CD4-positive, alpha-beta T cell treated with Interleukin-1 beta for 1 hour (primary cell): ENCODE measurements at places on chromosomes 11 and 22.

- no peak for DNase-seq
These were observed 21.4 kb upstream of the PACSIN2 start for GRCh38 chr22:43036282-43036829.

GRCh38 chr11:117572671-117573070 is 224.3 kb downstream of the DSCAML1 start:
- DNase-seq = no peak

GRCh38 chr22:20420157-20420842 is 17.3 kb downstream of the SCARF2 start:
- DNase-seq = no peak

DNA sequence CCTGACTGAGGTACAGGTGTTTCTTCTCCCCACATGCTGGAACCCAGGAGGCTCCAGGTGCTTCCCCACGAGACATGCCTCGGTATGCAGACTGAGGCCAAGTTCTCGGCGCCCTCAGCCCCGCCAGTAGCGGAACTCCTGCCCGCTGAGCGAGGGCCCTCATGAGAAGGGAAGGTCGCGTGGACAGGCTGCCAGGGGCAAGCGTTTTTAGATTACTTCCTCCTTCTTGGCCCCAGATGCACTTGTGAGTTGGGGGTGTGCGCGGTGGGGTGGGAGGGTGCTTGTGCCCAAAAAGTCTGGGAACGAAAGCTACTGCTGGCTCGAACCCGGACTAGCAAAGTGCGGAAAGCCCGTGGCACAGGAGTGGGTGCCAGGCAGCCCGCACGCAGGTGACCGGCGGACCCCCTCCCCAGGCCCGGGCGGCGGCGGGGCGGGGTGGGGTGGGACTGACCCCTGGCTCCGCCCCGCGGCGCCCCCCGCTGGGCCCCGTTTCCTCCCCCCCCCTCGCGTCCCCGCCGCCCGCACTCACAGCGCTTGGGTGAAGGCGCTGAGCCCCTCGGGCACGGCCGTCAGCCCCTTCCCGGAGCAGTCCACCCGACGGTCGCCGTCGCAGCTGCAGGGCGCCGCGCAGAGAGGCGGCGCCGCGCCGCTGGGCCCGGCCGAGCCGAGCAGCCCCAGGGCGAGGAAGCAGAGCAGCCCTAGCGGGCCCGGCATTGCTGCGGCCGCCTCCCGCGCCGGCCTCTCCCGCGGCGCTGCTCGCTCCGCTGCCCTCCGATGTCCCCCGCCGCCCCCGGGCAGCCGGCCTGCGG is 797 bp downstream of the LGR4 start:
- peak; percentile 15 for DNase-seq

- DNase-seq = no peak
These were observed 235.9 kb upstream of the DDI1 start for GRCh38 chr11:103800406-103801114.

DNA sequence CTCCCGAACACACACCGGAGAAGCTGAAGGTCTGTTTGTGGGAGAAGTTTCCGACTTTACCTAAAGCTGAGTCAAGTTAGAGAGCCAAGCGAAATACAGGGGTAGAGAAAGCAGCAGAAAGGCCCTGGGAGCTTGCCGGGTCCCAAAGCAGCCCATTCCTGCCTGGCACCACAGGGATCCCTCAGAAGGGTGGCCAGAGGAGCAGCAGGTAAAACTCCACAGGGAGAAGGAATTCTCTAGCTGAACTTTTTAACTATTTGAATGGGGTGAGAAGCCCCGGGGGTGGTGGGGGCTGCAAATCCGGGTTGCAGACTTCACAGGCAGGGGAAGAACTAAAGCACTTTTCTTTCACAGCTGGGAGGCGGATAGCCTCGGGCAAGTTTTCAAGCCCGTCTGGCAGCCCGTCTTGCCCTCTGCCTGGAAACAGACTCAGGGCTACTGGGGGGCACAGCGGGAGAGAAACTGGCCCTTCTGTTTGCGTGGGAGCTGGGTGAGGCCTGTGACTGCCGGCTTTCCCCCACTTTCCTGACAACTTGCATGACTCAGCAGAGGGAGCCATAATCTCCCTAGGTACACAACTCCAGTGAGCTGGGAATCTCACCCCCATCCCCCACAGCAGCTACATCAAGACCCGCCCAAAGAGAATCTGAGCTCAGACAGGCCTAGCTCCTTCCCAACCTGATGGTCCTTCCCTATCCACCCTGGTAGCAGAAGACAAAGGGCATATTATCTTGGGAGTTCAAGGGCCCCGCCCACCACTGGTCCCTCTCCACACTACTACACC is 311.0 kb downstream of the SBF2 start:
- DNase-seq = no peak

DNA sequence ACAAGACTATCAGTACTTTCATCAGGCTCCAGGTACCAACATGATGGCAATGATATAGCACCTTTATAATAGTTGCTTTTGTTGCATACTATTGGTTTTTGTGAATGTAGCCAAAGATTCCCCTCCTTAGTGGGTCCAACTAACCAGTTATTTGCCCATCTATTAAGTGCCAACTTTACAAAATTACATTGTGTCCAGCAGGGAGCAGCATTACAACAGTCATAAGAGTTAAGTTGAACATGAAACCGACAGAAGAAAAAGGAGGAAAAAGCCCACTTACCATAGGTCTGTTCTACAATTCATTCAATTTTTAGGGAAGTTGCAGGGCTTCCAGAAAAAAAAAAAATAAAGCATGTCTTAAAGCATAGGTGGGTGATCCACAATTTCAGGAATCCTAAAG is 21.6 kb downstream of the IMMP1L start:
- peak; percentile 28 for DNase-seq
